ENCODE measurements at places on chromosomes 16 and 17. TPM values are rescaled to one million over a fixed set of nuclear protein-coding genes. Genes with fewer than 3 reads are reported as not detected.

- no peak for DNase-seq
Measured at GRCh38 chr17:39092692-39093230, 58.7 kb downstream of the PLXDC1 start.

- DNase-seq, result peak; percentile 43
Measured at GRCh38 chr17:60524463-60525327, 1.3 kb downstream of the APPBP2 start.

DNA sequence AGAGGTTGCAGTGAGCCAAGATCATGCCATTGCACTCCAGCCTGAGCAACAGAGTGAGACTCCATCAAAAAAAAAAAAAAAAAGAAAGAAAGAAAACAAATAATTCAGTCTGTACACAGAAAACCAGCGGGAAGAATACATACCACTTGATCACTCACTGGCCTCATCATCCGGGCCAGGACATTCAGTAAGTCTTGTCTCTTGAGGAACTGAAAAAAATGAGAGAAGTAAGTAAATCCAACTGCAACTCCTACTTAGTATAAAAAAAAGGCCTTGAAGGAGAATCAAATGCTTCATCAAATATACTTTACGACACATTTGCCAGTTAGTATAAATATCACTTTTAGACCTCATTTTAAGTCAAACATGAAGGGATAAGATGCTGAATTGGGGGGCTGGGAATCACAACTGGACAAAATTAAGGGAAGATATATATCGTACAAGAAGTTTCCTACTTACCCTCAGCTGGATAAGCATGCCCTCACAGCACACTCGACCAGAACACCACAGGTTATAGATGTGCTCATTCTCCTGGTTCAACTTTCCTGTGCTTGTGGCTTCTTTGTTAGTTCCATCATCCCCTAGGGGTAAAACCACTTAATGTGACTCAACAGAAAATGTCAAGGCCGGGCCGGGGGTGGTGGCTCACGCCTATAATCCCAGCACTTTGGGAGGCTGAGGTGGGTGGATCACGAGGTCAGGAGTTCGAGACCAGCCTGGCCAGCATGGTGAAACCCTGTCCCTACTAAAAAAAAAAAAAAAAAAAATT is 12.4 kb downstream of the CCDC47 start:
- DNase-seq, result no peak

DNA sequence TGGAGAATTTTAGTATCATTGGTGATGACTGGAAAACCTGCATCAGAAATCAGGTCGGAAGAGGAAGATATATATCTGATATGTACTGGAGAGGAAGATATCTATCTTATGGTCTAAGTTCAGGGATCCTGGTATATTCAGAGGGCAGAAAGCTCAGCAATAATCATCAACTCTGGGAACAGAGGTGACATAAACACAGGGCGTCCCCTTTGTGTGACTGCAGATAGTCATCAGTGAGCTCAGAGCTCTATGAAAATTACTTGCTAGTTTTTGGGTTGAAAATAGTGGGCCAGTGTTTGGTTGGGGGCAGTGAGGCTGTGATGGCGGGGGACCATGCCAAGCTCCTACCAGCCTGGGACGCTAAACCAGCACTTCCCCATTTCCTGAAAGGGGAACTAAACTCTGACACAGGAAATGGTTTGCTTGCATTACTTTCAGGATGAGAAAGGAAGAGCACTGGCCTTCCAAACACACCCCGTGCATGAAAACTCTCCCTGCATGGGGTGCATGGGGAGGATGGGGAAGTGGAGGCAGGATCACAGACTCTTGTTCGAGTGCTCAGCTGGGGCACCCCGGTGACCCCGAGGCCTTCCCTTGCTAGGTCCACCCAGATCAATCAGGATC is 15.8 kb downstream of the NOD2 start:
- DNase-seq, result no peak

GRCh38 chr17:48335858-48336500 is 94.0 kb downstream of the SKAP1 start:
- peak; percentile 75 for DNase-seq

GRCh38 chr17:7393613-7394451 is 493 bp downstream of the PLSCR3 start:
- DNase-seq, result no peak

DNA sequence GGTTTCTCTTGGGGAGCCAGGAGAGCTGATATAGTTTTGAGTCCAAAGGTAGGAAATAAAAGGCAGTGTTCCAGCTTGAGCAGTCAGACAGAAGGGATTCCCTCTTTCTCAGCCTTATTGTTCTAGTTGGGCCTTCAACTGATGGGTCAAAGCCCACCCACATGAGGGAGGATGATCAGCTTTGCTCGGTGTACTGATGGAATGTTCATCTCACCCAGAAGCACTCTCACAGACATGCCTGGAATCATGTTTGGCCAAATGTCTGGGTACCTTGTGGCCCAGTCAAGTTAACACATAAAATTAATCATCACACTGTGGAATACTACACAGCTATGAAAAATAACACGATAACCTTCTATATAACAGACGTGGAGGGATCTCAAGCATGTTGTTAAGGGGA is 23.1 kb upstream of the KCNG4 start:
- DNase-seq, result no peak

DNA sequence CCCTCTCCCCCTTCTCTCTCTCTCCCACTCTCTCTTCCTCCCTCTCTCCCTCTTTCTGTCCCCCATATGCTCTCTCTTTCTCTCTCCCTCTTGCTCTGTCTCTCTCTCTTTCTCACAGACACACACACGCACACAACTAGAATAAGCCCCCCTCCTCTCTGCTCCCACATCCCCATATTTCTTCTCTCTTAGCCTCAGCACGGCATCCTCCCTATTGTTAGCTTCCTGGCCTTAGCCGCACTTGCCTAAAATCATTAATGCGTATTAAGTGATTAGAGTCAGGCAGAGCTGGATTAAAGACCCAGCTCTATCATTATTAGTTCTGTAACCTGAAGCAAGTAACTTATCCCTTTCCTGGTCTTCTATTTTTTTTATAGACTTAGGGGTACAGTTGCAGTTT is 319.0 kb upstream of the C16orf82 start:
- no peak for DNase-seq

GRCh38 chr17:31533546-31534155 is 142.2 kb downstream of the RAB11FIP4 start:
- no peak for DNase-seq

DNA sequence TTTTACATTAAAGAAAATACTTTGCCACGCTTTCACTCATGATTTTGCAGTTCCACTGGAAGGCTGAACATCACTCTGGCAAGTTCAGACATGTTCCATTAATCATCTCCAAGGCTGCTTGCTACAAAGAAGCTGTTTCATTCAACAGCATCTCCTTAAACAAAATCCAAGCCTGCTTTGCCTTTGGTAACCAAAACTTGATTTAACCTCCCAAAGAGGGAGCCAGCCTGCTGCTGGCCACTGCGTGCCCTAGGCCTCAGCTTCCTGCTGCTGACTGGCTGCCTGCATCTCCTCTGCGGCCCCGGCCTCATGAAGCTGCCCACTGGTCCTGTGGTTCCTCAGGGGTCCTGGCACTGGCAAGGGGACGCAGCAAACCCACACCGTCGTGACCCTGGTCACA is 31.8 kb downstream of the ANKRD11 start:
- DNase-seq, result no peak

Gene KRT20
- 0.77 TPM for polyA plus RNA-seq

DNA sequence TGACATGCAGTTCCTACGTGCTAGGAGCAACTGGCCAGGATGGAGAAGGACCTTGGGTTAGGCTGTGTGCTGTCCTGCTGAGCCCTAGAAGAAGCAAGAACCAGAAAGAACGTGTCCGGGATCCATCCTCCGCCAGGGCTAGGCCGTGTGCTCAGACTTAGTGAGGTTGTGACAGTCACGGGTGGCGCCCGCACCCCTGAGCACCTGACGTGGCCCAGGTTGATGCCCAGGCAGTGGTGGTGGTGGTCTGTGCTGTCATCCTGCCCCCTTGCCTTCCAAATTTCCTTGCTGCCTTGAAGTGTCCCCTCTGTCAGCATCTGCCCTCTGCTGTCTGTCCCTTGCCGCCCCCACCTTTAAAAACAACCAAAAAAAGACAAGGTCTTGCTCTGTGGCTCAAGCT is 4.2 kb upstream of the GSE1 start:
- no peak for DNase-seq

DNA sequence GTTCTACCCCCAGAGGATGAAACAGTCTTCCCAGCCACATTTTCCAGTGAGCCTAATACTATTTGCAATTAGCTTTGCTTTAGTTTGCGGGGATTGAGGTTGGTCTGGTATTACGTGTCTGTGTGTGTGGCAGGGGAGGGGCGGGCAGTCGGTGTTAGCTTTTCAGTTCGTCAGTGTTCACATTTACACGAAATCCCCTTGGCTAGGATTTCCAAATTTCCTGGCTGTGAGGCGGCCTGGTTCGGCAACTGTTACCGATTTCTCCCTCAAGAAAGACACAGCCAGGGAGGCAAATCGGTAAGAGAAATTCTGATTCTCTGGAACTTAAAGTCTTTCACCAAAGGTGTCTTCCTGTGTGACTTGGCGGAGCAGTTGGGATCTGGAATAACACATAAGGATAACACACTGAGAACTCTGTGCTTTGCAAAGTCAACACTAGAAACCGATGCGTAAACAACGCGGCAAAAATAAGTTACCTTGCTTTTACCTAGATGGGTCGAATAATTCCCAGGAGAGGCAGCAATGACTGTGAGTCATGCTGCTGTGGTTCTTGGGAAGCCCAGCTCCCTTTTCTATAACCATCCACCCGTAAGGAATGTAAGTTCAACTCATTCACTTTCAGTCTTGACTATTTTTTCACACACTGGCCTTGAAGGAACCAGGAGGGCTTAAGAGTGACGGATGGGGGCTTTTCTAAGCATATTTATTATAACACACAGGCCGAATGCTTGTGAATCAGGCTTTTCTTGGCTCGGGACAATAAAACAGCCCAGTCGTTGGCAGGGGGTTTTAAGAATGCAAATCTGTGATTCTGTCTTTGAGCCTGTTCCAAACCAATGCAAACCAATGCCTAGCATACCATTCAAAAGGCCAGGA is 24.2 kb downstream of the GPRC5B start:
- no peak for DNase-seq

GRCh38 chr17:39484178-39484577 is 22.9 kb downstream of the CDK12 start:
- DNase-seq, result no peak

Gene KRT28
- polyA plus RNA-seq, result not detected

Gene TLK2
- polyA plus RNA-seq, result 72.6 TPM

- no peak for DNase-seq
Measured at GRCh38 chr16:1580256-1580655, 31.6 kb downstream of the IFT140 start.

DNA sequence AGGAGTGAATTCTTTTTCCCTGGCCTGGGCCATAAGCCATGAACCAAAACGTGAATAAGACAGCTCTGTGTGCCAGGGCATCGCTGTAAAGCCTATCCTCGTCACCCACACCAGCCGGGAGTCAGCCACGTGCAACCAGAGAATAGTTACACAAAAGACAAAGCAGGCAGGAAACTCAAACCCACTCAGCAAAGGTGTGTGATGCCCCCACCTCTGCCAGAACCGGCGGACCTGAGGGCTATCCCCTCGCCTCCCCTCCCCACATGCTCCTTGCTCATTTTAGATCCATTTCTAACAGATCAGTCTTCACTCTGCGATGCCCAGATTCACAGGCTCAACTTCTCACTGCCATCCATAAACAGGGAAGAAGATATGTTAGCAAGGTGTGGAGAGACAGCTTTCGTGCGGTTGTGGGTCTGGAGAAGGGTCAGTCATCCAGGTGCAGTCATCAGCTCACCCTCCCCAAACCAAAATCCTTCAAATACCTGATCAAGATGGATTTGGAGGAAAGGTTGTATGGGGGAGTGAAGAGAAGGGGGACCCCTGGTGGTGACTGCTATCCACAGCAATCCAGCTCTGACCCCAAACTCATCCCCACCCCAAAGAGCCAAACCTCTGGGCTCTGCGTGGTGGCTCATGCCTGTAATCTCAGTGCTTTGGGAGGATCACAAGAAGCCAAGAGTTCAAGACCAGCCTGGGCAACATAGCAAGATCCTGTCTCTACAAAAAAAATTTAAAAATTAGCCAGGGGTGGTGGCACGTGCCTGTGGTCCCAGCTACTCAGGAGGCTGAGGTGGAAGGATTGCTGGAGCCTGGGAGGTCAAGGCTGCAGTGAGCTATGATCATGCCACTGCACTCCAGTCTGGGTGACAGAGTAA is 219.2 kb downstream of the C16orf78 start:
- no peak for DNase-seq

DNA sequence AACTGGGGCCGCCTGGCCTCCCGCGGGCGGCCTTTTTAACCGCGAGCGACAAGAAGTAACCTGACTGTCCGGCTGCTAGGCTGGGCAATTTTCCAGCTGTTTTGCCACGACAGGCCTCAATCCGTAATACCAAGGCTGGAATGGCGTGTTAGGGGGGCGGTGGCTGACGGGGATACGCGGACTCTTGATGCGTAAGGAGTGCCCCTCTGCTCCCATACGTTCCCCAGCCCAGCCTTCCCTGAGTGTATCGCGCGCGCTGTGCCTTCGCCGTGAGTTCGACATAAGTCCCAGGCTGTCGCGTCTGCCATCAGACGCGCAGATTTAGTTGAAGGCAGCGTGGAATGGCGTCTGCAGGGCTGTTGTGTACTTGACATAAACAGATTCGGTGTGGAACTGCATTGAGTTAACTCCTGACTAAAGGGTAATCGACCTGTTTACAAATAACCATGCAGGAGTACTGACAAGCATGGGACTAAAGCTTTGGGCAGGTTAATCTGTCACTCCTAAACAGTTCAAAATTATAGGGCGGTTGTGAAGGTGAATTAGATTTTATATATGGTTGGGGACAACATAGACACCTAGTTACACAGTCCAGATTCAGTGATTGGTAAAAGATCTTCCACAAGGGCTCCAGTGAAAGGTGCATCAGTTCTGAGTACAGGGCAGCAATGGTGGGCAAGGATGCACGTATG is 16.6 kb upstream of the ERN1 start:
- DNase-seq, result no peak

Gene KRT25
- polyA plus RNA-seq, result 0.04 TPM

GRCh38 chr17:42249681-42250446 is 26.3 kb downstream of the STAT5B start:
- DNase-seq, result no peak

GRCh38 chr16:73058616-73059409 is 10.9 kb upstream of the ZFHX3 start:
- DNase-seq, result no peak

- DNase-seq, result no peak
Measured at GRCh38 chr16:81786321-81786720, 7.2 kb downstream of the PLCG2 start.

DNA sequence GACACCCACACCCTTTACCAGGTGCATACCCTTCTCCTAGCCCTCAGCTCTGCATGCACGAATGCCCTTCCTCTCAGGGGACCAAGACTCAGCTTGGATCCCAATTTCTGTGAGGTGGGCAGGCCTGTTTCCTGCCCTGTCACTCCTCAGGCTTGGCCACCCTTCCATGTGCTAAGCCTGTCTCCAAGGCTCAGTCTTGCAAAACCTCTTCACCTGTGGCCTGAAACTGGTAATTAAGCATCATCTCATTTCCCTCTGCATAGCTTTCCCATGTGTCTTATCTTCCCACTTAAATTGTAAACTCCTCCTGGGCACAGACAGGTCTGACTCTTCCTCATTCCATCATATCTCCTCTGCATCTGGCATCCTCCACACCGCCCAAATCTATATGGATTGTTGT is 31.0 kb upstream of the SMPD3 start:
- DNase-seq, result no peak

- no peak for DNase-seq
Measured at GRCh38 chr17:50499721-50500120, 8.5 kb upstream of the MYCBPAP start.

All from right renal pelvis (tissue), 4 donors.